ENCODE measurements at places on chromosomes 3 and 15. TPM values are rescaled to one million over a fixed set of nuclear protein-coding genes. Genes with fewer than 3 reads are reported as not detected.

- DNase-seq = peak; percentile 93
Measured at GRCh38 chr15:41494190-41494921, 682 bp downstream of the ITPKA start.

DNA sequence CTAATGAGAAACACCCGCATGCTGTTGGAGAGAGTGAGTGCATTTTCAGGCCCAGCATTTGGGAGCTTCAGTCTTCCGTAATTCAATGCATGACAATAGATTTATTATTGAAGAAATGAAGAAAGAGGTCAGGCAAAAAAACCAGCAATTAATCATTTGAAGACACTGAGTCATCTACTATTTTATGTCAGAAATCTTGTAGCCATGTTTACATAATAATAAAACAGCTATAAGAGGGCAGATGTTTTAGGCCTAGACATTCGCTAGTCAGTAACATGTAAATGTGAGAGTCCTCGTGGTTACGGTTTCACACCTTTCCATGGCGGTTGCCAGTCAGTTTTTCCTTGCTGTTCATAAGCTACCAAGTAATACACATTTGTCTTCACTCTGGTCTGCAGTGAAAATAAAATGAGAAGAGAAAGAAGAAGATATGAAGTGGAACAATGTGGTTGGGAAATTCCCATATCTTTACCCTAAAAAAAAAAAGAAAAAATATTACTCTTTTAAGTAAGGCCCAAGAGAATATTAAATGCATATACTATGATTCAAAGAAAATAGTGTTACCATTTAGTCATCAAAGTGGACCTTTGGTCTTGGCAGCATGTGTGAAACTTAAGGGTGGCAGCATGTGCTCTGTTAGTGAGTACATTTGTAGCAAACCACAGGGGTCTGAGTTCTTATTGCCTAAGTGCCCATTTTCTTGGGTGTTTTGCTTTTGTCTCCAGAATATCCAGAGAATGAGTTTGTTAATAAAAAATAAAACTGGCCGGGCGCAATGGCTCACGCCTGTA is 140.5 kb upstream of the TBL1XR1 start:
- no peak for DNase-seq

- no peak for DNase-seq
Measured at GRCh38 chr3:58051196-58051595, 43.0 kb downstream of the FLNB start.

DNA sequence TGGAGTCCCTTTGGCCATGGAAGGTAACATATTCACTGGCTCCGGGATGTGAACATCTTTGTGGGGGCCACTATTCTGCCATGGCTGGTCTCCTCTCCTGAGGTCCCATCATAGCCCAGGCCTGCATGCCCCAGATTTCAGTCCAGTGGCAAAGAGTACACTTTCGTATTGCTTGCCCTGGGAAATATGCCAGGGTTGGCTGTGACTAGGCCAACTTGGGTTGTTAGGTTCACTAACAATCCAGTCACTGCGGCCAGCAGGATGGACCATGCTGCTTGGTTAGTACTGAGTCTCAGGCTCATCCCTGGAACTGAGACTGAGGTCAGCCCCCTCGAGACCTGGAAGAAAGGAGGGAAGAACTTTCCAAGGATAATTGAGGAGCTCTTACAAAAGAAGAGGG is 9.8 kb upstream of the EEFSEC start:
- DNase-seq = no peak

GRCh38 chr3:172209333-172210321 is 170.2 kb downstream of the FNDC3B start:
- DNase-seq = no peak

- DNase-seq = no peak
Measured at GRCh38 chr3:172089250-172089649, 49.9 kb downstream of the FNDC3B start.

GRCh38 chr3:168165390-168166269 is 69.9 kb upstream of the GOLIM4 start:
- DNase-seq = peak; percentile 59

The SNTN gene
- total RNA-seq = not detected

DNA sequence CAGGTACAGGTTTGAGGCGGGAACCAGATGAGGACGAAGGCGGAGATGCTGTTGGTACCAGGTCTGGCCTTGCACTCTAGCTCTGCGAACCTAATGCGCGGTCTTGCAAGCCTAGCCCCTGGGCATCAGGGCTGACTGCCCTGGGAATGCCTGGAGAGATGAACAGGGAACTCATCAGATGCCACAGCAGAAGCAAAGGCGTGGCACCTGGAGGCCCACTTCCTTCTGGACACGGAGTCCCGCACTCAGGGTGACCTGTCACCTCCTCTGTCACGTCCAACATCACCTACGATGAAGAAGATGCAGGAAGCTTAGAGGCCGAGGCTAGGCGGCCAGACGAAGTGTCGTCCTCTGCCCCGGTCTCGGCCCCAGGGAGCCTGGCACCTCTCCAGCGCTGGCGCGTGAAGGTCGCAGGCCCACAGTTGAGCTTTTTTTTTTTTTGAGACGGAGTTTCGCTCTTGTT is 9.4 kb downstream of the RPLP1 start:
- no peak for DNase-seq

DNA sequence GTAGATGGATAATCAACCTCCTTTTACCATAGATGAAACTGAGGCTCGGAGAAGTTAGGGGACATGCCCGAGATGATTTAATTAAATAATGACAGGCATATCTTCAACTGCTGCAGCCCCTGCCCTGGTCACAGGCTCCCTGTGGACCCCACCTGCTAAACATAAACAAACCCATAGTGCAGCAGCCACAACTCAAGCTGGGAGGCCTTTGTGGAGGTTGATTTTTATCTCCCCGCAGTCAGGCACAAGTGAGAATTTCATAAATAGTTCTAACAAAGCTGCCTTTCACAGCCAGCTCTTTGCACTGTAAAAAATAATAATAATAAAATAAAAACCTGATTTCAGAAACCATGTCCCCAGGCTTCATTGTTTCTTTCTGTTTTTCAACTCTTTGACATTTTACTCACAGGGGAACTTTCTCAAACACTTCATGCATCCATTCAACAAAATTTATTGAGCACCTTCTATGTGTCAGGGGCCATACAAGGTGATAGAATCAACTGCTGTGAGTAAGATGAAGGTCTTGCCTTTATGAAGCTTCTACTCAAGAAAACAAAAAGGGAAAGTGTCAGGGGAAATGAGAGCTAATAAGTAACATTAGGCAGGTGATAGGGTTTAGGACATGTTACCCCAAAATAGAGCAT is 393.6 kb upstream of the PROK2 start:
- peak; percentile 46 for DNase-seq

The GNB4 gene
- total RNA-seq = 56.1 TPM

GRCh38 chr3:166785876-166786275 is 594.2 kb downstream of the ZBBX start:
- no peak for DNase-seq

- DNase-seq = no peak
Measured at GRCh38 chr15:62469478-62469873, 304.4 kb upstream of the C2CD4B start.

GRCh38 chr15:25694823-25695312 is 168.3 kb downstream of the ATP10A start:
- DNase-seq = no peak

GRCh38 chr15:87368511-87368910 is 888.0 kb downstream of the NTRK3 start:
- DNase-seq = no peak

The PXYLP1 gene
- 16.7 TPM for total RNA-seq

DNA sequence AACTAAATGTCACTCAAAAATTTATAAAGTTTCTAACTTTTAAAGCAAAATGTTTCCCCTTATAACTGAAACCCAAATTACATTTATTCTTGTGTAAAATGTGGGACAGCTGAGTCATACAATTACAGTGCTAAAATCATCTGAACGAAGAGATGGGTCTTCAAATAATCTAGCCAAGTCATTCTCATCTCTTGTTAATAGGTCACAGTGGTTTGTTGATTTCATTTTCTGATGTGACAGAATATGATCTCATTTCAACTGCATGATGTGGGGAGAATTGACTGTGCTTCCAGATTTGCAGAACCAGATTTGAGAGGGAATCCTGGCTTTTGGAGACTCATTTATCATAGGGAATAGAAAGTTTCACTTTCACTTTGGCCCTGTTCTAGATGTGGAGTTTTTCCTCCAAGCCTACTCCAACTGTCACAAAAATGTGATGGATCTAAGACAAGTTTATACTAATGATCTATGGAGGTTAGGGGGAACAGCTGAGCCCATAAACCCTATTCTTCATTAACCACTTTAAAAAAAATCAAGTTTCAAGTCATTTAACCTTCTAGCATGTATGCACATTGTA is 685.0 kb downstream of the PDCD6IP start:
- DNase-seq = no peak

The SPPL2A gene
- 25.9 TPM for total RNA-seq

DNA sequence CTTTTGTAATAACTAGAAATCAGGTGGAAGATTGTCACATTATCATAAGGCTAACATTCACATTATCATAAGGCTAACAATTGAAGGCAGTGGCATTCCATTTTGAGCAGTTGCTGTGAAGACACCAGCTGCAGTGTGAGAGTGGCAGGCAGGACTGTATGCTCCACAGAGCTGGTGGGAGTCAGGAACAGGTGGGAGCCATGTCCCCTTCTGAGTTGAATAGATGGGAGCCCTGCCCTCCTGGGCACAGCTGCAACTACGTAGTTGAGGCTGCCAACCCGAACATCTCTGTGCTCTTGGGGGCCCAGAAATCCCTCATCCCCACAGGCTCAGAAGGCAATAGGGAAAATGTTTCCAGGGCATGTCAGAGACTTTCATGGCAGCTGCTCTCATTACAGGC is 1627.6 kb downstream of the SI start:
- no peak for DNase-seq

The NUDT16 gene
- total RNA-seq = 12.5 TPM

The ADAMTSL3 gene
- total RNA-seq = 0.48 TPM

DNA sequence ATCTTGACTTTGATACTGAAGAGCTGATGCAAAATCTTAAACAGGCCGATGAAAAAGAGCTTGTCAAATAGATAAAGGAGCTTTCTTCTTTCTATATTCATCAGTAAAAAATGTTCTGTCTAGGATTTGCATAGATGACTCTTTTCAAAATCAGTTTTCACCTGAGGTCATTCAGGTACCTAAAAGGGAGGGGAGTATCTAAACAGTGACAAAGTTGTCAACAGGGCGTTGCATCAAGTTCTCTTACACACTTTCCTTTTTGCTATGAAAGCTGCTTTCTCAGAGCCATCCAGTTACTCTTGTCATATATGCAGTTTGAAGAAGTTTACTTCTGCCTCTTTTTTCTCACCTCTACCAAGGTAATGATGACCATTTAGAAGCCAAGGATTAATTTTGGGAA is 60.0 kb downstream of the AKAP13 start:
- DNase-seq = no peak

The DZIP3 gene
- total RNA-seq = 22.6 TPM

- peak; percentile 58 for DNase-seq
Measured at GRCh38 chr3:120442975-120443517, 7.7 kb downstream of the FSTL1 start.

- DNase-seq = no peak
Measured at GRCh38 chr3:100136921-100137320, 22.6 kb upstream of the FILIP1L start.

GRCh38 chr3:193704431-193704830 is 111.4 kb downstream of the OPA1 start:
- peak; percentile 61 for DNase-seq

DNA sequence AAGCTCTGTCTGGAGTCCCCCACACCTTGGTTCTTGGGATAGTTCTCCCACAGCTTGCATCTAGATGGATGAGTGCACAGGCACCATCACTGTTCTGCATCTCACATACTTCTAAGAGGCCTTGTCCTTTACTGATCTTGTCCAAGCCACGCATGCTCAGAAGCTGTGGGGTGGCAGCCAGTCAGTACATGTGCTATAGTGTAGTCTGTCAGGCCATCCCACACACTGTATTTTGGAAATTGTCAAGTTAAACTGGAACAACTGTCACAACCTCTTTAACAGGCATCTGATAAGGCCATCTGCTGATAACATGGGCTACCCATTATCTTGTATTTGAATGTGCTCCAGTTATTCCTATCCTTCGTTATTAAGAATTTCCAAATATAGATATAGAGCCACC is 296.5 kb upstream of the AZI2 start:
- DNase-seq = no peak

DNA sequence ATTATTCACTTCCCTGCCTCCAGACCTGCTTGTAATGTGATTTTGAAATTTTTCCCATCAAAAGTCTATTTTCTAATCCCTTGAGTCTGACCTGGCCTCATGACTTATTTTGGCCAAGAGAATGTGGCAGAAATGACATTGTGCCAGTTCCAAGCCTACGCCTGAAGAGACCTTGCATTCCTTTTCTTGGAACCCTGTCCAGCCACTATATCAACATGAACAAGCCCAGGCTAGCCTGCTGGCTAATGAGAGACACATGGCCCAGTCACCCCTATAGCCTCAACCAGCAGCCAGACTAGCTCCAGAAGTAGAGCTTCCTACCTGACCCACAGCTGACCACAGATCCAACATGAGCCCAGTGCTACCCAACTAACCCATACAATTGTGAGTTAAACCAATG is 121.1 kb upstream of the ACP3 start:
- no peak for DNase-seq

The GOLGA6L10 gene
- 0.85 TPM for total RNA-seq

GRCh38 chr3:141972399-141972798 is 96.0 kb downstream of the ATP1B3 start:
- DNase-seq = no peak

The FES gene
- 13.6 TPM for total RNA-seq

The FAM98B gene
- total RNA-seq = 8.9 TPM

GRCh38 chr3:177186306-177186705 is 11.0 kb downstream of the TBL1XR1 start:
- no peak for DNase-seq

- no peak for DNase-seq
Measured at GRCh38 chr3:126514161-126514560, 3.4 kb downstream of the UROC1 start.

The CXCR6 gene
- not detected for total RNA-seq

The UTS2B gene
- total RNA-seq = 0.28 TPM

The TRIM71 gene
- 105 TPM for total RNA-seq

GRCh38 chr3:141657516-141657915 is 80.6 kb upstream of the RNF7 start:
- no peak for DNase-seq

The HDC gene
- total RNA-seq = not detected

DNA sequence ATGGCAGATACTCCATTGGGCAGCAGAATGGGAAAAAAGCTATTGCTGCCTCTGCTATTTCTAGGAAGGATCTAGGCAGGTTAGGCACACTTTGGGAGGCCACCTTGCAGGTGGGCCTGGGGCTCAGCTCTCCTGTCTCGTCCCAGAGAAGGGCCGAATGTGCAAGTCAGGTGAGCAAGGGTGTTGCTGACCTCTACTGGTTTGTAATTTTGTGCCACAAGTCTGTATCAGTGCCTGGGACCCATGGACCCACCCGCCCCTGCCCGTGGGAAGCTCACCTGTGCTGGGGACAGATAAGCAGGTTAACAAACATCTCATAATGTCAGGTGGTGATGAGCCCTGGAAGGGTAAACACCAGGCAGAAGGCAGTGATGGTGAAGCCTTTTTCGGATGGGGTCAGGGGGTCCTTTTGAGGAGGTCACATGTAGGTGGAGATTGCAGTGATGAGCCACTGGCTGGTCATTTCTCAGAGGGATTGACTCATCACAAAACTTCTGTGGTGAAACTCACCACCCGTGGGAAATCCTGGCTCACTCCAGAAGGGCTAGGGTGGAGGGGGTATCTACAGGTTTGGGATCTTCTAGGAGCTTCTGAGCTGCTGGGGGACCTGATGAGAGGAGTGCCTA is 161.3 kb downstream of the KLF13 start:
- DNase-seq = peak; percentile 31

The P2RY14 gene
- not detected for total RNA-seq

GRCh38 chr15:57872281-57873030 is 165.9 kb downstream of the POLR2M start:
- DNase-seq = no peak

The RETNLB gene
- total RNA-seq = not detected

The ZBED2 gene
- not detected for total RNA-seq

Measured in H7 (cell line).